Jurkat, Clone E6-1 (cell line): ENCODE measurements at places on chromosomes 6 and 20.

GRCh38 chr6:33508935-33509926 lies 54.9 kb downstream of the ZBTB9 start:
- DNase-seq, result no peak

DNA sequence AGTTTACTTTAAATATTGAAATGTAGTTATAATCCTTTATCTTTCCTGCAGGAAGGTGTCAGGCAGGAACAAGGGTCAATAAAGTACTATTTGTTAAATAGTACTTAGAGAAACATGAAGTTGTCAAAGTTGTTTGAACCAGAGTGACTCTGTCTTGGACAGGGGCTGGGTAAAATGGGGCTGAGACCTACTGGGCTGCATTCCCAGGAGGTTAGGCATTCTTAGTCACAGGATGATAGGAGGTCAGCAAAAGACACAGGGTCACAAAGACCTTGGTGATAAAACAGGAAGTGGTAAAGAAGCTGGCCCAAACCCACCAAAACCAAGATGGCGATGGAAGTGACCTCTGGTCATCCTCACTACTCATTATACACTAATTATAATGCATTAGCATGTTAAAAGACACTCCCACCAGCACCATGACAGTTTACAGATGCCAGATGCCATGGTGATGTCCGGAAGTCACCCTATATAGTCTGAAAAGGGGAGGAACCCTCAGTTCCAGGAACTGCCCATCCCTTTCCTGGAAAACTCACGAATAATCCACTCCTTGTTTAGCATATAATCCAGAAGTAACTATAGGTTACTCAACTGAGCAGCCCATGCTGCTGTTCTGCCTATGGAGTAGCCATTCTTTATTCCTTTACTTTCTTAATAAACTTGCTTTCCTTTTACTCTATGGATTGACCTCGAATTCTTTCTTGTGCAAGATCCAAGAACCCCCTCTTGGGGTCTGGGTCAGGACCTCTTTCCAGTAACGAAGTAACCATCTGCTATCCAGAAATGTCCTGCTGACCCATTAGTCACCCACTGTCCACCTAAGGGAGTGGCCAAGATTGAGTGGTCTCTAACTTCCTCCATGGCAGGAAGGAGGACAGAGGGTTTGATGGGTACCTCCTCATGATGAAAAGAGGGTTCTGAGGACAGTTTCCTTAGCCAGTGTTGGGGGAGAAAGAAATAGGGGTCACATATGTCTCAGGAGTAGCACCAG lies 19.6 kb downstream of the SLC22A2 start:
- DNase-seq, result no peak

GRCh38 chr6:5072440-5072839 lies 12.7 kb upstream of the PPP1R3G start:
- peak; percentile 9 for DNase-seq

DNA sequence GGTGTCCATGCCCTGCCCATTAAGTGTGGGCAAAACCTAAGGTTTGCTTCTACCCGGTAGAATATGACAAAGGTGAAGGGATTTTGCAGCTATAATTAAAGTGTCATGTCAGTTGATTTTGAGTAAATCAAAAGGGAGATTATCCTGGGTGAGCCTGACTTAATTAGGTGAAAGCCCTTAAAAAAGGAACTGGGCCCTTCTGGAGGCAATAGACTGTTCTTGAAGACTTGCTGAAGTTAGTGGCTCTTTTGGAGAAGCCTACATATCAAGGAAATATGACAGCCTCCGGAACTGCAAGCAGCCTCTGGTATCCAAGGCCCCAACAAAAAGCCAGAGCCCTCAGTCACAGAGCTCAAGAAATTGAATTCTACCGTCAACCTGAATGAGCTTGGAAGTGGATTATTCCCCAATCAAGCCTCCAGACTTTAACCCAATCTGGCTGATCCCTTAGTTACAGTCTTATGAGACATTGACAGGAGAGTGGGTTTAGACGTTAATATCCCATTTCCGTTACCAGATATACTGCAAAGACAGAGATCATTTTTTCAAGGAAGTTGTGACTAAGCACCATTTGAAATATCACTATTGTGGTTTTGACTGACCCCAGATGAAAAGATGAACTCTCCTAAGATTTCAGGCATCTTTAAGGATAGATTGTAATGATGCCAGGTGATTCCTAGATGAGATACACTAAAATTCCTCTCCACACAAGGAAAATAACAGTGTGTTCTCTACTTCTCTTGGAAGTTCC lies 303.4 kb downstream of the PLCB1 start:
- DNase-seq, result no peak

DNA sequence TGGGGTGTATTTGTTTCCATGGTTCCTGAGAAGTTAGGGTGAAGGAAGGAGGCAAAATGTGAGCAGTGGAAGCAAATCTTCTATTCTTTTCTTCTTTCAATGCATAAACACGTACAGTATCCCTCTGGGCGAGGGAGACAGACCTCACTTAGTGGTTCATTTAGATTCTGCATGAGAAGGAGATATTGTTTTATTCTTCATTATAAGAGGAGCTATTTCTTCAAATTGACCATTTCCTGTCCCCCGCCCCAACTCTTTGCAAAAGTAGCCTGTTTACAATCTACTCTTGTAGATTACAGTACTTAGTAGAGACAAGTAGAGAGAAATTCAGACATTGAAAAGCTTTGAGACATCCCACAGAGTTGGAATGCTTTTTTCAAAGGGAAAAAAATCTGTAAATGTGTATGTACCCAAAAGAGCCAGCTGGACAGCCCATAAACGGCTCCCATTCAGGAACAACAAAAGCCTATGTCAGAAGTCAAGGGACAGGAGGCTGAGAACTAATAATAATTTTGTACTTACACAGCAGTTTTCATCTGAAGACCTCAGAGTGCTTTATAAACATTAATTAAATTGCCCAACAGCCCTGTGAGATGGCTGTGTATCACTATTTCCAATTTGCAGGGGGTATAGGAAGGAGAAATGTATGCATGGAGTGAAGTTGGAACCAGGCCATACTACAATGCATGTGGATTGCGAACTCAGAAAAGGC lies 23.9 kb downstream of the CD83 start:
- no peak for DNase-seq

DNA sequence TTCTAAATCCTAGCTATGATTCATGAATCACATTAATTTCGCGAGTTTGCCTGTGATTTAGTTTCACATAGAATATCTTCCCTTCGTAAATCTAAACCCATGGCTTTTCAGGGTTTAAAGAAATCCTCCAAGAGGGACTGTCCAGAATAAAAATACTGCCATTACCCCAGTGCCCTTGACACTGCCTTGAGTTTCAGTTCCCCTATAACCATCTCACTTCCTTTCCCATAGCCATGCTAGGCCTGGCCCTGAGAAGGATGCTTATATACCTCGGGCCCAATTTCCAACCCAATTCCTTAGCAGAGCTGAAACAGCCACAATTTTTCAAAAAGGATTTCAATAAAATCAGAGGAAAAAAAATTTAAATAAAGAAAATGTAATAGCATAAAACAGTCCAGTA lies 697.3 kb downstream of the FRK start:
- no peak for DNase-seq

DNA sequence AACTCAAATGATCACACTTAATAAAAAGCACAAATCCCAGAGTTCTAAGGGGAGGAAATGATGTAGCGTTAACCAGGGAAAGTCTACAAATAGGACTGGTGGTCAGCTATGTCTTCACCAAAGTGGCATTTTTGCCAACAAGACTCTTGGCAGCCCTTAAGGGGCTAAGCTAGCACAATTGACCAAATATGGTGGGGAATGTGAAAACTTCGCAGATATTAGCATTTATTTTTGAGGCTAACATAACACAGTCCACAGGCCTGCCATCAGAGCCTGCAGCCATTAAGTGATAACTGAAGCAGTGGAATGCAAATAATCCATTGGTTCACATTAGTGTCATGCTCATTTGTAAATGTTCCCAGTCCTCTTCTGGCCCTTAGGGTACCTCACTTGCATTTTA lies 274.6 kb downstream of the FOXC1 start:
- no peak for DNase-seq

DNA sequence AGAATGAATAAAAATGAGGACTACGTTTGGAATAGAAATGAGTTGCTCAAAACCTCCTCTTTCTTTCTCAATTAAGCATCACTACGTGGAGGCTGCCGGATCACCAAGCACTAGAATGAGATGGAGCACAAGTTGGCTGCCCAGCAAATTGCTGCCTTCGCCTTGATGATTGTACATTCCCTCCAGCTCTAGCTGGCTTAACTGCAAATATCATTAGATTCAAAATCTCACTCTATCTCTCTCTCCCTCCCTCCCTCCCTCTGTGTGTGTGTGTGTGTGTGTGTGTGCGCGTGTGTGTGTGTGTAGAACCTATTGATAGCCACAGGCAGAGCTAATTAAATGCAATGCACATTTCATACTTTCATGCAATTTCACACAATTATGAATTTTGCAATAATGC lies 310.7 kb upstream of the CDH4 start:
- no peak for DNase-seq

DNA sequence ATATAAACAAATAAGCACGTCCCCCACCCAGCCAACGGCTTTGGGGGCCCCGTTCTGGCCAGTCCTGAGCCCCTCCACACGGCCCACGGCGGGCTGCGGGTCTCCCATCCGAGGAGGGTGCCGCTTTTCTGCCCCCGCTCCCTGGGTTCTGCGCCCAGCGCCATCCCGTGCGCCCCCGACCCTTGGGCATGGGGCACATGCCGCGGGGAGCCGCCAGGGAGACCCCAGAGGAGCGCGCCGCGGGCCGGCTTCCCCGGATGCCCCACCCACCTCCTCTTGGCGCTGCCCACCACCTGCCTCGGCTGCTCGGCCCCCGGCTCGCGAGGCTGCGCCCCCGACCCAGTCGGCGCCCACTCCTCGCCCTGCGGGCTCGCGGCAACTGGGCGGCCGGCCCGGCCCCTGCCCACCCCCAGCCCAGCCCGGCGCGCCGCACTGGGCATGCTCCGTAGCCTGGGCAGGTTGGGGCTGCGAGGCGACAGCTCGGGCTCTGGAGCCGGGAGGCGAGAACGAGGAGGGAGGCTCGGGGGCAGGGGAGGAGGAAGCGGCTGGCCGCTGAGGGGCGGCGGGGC lies 570 bp upstream of the PLCB4 start:
- no peak for DNase-seq
